ENCODE measurements at places on chromosomes 6 and 20.
A peak's percentile ranks its signal among the peaks of the same experiment; 100 is the strongest.

DNA sequence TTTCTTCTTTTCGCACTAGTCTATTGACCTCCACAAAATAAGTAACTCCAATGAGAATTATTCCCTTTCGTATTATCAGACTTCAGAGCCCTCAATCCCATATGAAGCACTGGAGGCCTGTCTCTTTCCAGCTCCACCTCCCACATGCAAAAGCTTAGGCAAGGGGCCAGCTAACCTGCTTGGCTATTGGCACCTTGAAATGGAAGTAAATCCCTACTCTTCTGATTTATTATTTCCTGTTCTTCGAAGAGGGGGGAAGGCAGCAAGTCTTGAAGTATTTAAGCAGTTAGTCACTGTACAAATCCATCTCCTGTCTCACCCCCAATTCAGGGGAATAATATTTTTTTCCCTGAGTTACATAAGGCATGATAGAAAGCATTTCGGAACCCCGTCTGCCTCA lies 577.8 kb downstream of the MAFB start:
- no peak for DNase-seq

GRCh38 chr6:21227486-21227885 lies 366.1 kb upstream of the SOX4 start:
- DNase-seq = no peak

DNA sequence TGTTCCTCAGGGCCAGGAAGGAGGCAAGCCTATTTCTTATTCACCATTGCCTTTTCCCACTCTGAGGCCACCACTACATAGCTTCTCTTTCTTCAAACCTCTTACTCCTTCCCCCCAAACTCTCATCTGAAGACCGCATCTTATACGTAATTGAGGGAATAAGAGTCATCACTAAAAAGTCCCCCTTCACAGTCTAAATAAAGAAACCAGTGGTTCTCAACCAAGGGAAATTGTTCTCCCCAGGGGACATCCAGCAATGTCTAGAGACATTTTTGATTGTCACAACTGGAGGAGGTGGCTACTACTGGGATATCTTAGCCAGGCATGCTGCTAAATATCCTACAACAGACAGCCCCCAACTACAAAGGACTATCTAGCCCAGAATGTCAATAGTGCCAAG lies 327.6 kb upstream of the CNR1 start:
- no peak for DNase-seq

DNA sequence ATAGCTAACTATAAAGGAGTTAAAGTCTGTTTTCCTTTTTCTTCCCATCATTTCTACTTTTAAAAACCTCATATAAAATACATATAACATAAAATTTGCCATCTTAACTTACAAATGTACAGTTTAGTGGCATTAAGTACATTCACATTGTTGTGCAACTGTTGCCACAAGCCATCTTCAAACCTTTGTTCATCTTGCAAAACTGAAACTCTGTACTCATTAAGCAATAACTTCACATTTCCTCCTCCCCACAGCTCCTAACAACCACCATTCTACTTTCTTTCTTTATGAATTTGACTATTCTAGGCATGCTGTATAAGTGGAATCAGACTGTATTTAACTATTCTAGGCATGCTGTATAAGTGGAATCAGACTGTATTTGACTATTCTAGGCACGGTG lies 4.5 kb downstream of the CCDC170 start:
- DNase-seq = peak; percentile 64

- no peak for DNase-seq
Observed at GRCh38 chr6:19839788-19840187, 2.6 kb downstream of the ID4 start.

DNA sequence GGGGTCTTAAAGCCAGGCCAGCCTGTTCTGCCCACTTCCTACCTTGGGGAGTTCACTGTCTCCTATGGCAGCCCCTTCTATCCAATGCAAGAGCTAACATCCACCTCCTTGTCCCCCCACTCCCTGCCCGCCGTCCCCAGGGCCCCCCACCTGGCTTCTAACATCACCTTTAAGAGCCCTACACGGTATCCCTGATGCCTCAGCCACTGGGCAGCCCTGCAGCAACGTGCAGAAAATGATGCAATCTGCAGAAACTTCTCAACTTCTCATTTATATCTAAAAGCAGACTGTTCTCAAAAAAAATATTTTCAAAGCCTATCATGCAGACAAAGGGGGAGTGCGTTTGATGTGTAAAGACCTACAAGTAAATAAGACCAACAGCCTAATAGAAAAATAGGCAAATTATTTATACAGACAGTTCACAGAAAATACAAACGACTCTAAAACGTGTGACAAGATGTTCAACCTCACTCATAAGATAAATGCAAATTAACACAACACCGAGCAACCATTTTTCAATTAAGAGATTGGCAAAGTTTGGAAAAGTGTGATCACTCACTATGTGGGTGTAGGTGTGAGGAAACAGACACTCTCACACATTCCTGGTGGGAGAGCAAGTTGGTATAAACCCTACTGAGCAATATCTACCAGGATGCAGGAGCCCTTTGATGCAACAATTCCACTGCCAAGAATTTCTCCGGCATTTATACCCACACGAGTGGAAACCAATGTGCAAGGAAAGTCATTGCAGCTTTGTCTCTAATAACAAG lies 15.1 kb upstream of the HCK start:
- peak; percentile 30 for DNase-seq

- DNase-seq = peak; percentile 88
Observed at GRCh38 chr6:26065952-26066380, 21.3 kb upstream of the HFE start.

GRCh38 chr6:149360536-149360935 lies 39.5 kb upstream of the SUMO4 start:
- no peak for DNase-seq

- peak; percentile 27 for DNase-seq
Observed at GRCh38 chr6:148401571-148401970, 58.9 kb downstream of the SASH1 start.

DNA sequence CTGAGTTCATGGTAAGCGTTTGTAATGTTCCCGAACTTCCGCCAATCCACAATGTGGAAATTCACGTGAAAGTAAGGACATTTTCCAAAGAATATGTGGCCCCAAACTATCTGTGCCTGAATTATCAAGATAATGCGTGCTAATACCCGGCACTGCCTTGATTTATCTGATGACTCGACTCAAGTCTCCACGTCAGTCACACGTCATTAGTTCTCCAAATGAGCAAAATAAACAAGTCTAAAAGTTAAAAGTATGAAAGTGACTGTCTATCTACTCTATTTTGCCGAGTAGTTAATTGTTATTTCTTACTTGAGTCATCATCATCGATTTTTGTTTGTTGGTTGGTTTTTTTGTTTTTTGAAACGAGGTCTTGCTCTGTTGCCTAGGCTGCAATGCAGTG lies 21.7 kb upstream of the FOXC1 start:
- no peak for DNase-seq

- no peak for DNase-seq
Observed at GRCh38 chr6:2961506-2961905, 9.9 kb downstream of the SERPINB6 start.

DNA sequence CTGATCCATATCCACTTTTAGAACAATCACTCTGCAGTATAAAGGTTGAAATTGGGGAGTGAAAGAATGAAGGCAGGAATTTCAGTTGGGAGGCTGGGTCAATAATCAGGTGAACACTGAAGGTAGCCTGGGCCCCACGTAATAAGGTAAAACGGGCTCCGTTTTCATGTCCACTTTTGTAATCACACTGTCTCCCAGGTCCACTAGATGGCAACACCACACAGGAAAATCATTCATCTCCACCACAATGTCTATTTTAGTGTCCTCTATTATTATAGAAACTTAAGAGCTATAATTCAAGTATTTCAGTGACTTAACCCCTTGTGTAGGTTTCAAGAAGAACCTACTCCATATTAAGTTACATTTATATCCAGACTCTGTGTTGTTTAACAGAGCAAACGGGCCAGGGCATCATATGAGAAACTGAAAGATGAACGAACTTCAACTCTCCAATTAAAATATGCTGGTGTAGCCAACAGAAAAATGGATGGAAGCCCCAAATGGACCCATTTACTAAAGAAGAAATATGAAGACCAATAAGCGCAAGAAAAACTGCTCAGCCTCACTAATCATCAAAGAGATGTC lies 45.9 kb upstream of the MC3R start:
- peak; percentile 34 for DNase-seq

DNA sequence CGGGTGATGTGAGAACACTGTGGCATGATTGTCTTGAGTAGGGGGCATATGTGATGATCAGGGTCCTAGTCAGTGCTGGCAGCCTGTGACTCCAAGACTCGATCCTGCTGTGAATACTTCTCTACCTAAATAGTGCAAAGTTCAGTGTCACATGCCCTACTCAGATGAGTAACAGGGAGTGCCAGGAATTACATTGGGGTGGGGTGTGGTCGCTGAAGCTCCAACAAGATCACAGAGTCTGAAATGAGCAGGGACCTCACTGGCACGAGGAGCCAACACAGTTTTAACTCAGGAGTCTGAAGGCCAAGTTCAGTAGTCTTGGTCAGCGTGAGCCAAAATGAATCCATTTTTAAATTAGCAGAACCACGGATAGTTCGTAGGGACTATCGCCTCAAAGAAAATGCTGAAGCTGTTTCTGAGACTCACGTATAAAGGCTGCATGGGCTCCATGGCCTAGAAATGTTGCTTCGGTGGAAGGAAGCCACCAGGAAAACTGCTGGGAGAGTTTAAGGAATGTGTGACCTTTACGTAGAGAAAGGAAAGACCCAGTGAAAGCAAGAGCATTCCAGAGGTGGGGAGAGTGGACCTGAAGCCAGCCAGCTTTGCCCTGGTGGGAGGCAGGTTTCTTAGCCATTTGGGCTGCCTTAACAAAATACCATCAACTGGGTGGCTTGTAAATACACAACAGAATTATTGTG lies 72.2 kb downstream of the RPP40 start:
- DNase-seq = no peak

DNA sequence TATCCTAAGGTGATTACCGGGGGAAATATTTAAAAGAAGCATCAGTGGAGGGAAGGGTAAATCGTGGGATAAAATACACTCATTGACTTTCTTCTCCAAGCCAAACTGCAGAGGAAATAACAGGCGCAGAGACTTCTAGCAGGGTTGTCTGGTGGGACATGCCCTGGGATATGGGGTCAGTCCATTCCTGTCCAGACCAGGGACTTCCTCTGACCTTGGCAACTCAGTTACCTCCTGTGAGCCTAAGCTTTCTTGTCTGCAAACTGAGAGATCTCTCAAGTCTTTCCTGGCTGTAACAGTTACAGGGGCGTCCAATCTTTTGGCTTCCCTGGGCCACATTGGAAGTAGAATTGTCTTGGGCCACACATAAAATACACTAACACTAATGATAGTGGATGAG lies 21.7 kb upstream of the PHACTR2 start:
- no peak for DNase-seq

DNA sequence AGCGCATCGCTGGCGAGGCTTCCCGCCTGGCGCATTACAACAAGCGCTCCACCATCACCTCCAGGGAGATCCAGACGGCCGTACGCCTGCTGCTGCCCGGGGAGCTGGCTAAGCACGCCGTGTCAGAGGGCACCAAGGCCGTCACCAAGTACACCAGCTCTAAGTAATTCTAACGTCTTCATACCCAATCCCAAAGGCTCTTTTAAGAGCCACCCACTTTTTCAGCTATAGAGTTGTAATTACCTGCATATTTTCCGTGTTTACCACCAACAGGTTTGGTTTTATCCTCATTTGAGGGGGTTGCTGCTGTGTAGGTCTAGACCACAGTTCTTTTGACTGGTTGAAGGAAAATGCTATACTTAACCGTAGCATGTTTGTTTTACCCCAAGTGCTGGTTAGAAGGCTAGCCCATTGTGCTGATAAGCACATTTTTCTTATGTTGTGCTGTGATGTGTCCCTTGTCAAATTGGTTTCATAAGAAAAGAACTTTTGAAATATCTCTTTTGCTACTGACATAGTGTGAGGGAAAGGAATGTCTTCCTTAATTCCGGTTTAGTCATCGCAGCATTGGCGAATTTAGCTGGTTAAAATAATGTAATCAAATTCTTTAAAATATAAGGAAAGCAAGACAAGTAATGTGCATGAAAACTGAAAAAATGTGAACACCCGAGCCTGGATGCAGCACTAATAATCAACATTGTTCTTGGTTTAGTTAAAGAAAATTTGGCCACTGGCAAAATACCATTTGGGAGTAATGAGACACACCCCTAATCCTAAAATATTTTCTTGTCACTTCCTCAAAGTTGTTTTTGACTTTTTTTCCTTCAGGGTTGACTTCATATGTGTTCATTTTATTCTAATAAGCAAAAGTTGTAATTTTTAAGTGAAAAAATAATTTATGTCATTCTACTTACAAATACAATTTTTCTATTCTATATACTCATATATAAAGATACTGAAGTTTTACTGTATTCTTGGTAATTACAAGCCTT lies 112.8 kb downstream of the HFE start:
- peak; percentile 38 for DNase-seq
